Mucosa of descending colon (tissue), 3 donors: ENCODE measurements at places on chromosomes 7 and 10.

DNA sequence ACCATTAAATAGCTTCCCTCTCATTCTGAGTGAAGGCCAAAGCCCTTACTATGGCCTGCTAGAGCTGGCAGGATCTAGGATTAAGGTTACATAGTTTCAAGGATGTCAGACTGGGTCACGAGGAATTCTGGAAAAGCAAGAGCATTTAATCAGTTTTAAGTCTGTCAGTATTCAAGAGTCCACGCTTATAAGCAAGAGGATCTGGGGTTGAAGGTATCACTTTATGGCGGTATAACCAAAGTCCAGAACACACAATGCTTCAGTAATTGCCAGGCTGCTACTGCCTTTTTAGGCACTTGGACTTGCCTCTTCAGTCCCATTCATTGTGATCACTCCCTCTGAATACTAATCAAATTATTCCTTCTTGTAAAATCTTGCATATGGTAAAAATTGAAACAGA is 101.0 kb downstream of the HBP1 start:
- DNase-seq, result no peak

- peak; percentile 46 for DNase-seq
These were observed 30.4 kb downstream of the FOXK1 start for GRCh38 chr7:4712281-4713182.

GRCh38 chr7:129471402-129471827 is 30.9 kb upstream of the SMKR1 start:
- DNase-seq, result no peak

GRCh38 chr7:38222481-38223096 is 44.5 kb downstream of the STARD3NL start:
- peak; percentile 79 for DNase-seq

GRCh38 chr7:119392-120163 is 72.8 kb upstream of the FAM20C start:
- DNase-seq, result peak; percentile 40

- no peak for DNase-seq
These were observed 204.2 kb upstream of the PRPS1L1 start for GRCh38 chr7:18231854-18232253.

- no peak for DNase-seq
These were observed 104.5 kb upstream of the ZPBP start for GRCh38 chr7:50197549-50197948.

GRCh38 chr7:42315631-42316030 is 78.6 kb upstream of the GLI3 start:
- no peak for DNase-seq

DNA sequence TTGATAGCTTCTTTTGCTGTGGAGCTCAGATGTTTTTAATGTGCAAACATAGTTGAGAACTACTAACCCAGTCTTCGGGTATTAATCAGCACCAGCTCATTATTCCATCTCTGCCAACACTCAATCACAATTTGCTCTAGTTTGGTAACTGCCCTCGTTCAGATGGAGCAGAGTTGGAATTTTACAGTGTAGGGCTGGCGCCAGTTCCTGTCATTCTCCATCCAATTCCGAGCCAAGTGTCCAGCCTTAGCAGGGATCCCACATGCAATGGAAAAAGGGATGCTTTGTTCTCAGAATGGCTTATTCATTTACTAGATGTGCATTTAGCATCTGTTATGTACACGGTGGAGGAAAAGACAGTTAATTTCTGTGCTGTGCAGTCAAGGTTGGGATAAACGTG is 504.5 kb upstream of the GALNT17 start:
- no peak for DNase-seq

- DNase-seq, result no peak
These were observed 82.9 kb downstream of the ST7 start for GRCh38 chr7:117036053-117036669.

- DNase-seq, result no peak
These were observed 317.4 kb downstream of the EXOC4 start for GRCh38 chr7:133570321-133570720.

DNA sequence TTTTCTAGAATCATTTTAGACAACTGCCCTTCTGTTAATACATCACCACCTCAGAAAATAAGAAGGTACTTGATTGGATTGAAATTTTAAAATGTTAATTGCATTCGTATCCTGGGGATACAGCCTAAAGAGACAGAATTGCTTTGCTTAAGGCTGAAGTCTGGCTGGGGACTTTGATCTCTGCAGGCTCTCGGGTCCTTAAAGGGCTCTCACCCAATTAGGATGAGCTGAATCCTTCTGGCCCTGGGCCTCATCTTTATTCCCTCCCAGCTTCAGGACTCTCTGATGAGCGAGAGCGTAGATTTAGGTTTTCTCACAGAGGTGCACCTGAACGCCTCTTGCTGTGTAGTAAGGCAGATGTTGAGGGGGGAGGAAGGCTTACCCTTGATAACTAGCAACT is 475.3 kb upstream of the C7orf33 start:
- DNase-seq, result peak; percentile 9

DNA sequence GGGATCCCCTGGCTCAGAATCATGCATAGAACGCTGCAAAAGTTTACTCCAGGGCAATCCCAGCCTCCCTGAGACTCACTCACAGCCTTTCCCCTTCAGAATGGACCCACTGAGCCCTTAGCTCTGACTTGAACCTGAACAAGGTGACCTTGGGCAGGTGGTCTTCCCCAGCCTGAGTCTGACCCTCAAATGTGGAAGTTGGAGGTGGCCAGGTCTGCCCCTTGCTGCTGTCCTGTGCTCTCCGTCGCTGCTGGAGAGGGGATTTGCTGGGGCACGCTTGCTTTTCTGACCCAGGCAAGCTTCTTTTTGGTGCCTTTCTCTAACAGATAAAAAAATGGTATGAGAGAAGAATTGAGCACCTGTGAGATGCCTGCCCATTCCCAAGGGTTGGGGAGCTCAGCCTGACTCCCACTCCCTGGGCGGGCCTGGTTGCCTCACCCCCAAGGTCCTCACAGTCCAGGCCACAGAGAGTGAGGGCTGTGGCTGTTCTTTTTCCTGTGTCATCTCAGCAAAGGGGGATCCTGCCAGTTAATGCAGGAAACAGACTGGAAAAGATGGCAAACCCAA is 46.6 kb upstream of the IGFBP3 start:
- no peak for DNase-seq

DNA sequence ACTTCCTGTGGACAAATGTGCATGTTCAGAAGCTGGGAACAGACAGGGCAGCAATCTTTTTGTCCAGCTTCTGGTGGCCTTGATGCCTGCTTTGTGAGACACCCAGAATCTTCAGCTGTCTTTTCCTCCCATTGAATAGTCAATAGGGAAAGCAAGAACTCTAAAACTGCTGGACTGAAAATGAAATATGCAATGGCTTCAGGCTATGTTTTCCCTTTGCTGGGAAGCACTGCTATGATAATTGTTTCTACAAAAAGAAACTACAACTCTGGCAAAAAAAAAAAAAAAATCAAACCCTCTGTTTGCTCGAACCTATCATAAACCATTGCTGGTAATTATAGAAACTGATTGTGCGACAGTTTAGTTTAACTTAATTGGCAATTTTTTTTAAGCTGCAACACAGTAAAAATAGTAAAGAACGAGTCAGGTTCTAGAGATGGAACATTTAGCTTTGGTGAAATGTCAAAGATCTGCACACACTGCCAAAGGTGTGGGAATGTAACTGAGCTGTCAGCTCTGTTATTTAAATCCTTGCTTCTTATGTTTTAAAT is 79.1 kb upstream of the NEUROD6 start:
- no peak for DNase-seq

DNA sequence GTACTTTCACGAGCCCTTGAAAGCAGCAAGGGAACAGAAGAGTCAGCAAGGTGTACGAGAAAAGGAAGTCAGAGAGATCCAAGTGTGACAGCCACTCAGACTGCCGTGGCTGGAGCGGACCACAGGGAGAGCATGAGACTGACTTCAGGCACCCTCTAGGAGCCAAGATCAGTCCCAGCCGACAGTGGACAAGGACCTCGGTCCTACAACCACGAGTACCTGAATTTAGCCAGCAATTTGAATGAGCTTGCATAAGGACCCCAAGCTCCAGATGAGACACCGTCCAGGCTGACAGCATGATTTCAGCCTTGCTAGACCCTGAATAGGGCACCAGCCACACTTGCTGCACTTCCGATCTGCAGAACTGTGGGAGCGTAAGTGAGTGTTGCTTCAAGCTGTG is 13.7 kb upstream of the EBF3 start:
- DNase-seq, result no peak

DNA sequence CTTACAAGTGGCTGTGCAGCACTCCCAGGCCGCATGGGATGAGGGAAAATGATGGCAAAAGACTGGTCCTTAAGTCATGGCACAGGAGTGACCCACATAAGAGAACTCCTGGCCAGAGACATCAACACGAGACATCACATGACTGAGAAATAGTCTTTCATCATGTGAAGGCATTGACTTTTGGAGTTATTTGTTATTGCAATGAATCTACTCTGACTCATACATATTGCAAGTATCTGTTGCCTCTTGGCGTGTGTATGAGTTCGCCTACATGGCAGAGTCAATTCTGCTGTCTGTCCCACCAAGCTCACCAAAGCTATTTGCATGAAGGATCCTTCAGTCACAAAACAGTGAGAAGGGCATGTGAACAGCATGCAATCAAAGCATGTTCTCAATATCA is 59.7 kb upstream of the HABP2 start:
- no peak for DNase-seq

DNA sequence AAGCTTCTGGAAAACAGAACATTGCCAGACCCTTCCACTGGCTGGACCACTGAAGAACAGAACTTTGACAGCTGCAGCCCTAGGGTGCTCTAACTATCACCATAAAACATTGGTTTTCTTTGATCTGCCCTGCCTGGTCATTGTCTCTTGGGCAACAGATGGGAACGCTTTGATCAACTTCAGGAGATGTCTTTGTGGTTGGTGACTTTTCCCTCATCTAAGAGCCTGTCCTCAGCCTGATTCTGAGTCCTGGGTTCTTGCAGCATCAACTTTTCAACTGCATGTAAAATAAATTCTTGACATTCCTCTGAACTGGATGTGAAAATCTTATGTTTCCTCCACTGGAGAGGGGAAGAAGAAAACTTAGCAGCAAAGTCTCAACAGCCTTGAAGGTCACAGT is 53.1 kb upstream of the ZNRF2 start:
- no peak for DNase-seq

- DNase-seq, result no peak
These were observed 9.4 kb upstream of the ZWINT start for GRCh38 chr10:56370217-56371113.

- DNase-seq, result no peak
These were observed 73.0 kb downstream of the MICU1 start for GRCh38 chr10:72552857-72553256.

DNA sequence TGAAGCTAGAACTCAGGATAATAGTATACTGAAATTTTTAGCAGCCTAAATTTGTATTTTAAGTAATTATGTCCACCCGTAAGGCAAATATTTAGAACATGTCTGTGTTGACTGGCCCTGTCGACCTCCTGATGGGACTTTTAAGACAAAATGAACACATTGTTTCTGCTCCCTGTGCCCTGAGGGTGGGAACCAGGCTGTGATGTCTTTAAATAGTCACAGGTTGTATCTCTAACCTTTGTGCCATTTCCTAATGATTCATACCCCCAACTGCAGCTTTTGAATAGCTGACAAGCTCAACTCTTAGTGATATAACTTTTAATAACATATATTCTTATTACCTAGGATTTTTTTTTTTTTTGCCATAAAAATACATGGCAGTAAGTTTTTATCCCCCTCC is 494.9 kb upstream of the AKR1E2 start:
- no peak for DNase-seq

DNA sequence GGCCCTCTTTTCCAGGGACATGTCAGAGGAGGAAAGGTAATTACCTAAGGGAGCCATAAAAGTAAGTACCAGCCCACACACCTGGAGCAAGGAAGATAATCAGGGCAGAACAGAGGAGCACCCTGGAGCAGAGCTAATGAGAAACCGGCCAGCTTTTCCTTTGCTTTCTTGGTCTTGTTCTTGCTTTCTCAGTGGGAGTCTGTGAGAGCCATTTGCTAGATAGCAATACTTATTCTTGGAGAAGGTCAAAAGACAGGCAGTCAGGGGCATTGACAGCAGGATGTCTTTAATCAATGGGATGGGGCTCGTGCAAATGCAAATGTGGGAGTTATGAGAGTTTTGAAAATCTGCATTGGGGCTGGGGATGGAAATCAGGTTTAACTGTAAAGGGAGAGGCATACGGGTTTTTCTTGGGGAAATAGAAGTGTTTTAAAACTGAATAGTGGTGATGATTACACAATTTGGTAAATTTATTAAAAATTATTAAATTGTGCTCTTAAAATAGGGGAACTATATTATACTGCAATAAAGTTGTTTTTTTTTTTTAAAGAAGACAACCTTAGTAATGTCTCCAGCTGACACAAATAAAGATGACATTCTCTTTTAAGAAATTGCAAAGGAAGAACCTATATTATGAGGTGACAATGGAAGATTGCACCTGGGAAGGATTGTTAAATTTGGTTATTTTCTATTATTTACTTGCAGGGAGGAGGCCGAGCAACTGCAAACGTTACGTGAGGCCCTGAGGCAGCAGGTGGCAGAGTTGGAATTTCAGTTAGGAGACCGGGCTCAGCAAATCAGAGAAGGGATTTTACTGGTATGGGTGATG is 35.6 kb upstream of the PPP1R17 start:
- DNase-seq, result no peak

GRCh38 chr10:90999512-91000172 is 78.8 kb upstream of the ANKRD1 start:
- DNase-seq, result no peak

- DNase-seq, result no peak
These were observed 189.6 kb downstream of the DNAJC1 start for GRCh38 chr10:21813946-21814345.

DNA sequence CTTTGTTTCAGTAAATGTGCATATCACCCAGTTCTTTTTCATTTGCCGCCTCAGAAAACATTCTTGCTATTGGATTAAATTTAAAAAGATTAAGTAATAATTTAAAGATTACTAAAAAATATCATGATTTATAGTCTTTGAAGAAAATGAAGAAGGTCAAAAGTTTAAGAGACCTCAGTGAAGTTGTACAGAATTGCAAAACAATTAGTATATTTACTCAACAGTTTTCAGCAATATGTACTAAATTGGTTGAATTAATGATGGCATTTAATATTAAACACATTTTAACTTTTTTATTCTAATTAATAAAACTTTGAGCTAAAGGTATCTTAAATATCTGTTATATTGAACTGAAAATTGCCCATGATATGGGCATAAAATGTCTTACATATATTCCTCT is 49.9 kb upstream of the KLF6 start:
- no peak for DNase-seq

DNA sequence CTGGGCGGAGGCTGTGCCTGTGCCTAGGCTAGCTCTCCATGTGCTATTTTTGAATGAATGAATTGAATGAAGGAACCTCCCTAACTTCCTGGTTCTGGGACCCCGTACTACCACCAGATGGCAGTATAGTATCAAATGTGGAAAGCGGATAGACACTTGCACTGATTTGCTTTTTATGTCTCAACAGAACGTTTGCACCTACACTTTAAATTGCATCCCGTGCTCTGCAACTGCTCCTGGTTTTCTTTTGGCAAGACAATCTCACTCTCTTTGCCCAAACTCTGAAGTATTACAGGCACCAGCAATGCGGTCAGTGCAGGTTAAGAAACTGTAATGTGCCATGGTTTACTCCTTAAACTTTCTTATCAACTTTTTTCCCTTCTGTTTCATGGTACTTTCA is 6.5 kb downstream of the FZD8 start:
- no peak for DNase-seq

- DNase-seq, result no peak
These were observed 99.7 kb upstream of the NOBOX start for GRCh38 chr7:144503215-144503614.

- no peak for DNase-seq
These were observed 191.3 kb upstream of the KLF14 start for GRCh38 chr7:130925136-130925794.

GRCh38 chr10:119301397-119301796 is 94.0 kb downstream of the GRK5 start:
- DNase-seq, result peak; percentile 68
